Mononuclear cell (primary cell): ENCODE measurements at places on chromosomes 3 and 15. TPM values are rescaled to one million over a fixed set of nuclear protein-coding genes. Genes with fewer than 3 reads are reported as not detected.

The LMAN1L gene
- total RNA-seq: 0.21 TPM

The CPA3 gene
- total RNA-seq: 1.2 TPM

The NRG4 gene
- 0.84 TPM for total RNA-seq

The TRANK1 gene
- 42.4 TPM for total RNA-seq

The POPDC2 gene
- 21.5 TPM for total RNA-seq

The CHST13 gene
- total RNA-seq: 1.5 TPM

The COLQ gene
- total RNA-seq: 1.9 TPM

The CALML4 gene
- total RNA-seq: 5.2 TPM

The FAM107A gene
- total RNA-seq: not detected

The TMEM89 gene
- total RNA-seq: 0.42 TPM

The ANKRD34C gene
- not detected for total RNA-seq
